ENCODE measurements at places on chromosomes 1 and 21. TPM values are rescaled to one million over a fixed set of nuclear protein-coding genes. Genes with fewer than 3 reads are reported as not detected.

Gene VWA5B1
- total RNA-seq, result 1.4 TPM

DNA sequence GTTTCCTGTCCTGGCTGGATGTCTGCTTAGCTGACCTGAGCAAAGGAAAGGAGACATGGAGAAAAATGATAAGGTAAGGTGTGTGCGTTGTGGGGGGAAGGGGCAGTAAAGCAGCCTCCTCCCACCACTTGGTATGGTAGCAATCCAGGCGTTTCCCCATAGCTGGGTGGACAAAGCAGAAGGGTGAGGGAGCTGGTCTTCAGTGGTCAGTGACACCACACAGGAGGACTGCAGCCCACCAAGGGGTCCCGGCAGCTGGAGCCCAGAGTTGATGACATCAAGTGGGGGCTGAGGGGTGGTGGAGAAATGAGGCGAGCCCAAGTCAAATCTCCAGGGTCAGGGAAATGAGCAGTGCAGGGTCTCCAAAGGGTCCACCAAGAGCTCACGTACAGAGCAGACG, 69.3 kb upstream of the LRRN2 start:
- no peak for DNase-seq

DNA sequence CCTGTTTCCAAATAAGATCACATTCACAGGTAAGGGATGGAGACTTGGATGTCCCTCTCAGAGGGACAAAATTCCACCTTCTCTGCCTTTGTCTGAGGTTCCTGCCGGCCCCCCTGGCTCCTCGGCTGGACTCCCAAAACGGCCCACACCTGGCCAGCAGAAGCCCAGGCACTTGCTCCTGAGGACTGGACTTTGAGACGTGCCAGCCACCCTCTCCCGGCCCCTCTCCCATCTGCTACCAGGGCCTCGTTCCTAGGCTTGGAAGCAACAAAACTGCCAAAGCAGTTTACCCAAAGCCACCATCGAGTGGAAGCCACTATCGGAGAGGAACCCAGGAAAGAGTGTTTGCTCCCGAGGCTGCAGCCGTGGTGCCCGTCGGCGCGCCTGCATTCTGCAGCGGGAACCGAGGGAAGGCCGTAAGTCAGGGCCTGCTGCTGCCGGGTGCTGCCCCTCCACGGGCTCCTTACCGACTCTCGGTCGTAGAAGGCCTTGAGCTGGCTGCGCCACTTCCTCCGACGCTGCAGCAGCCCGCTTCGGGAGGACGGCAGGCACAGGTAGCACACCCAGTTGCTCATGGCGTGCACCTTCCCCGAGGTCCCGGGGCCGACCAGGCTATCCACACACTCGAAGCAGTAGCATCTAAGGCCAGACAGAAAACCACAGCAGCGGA, 3.5 kb downstream of the DNMT3L start:
- DNase-seq, result no peak

DNA sequence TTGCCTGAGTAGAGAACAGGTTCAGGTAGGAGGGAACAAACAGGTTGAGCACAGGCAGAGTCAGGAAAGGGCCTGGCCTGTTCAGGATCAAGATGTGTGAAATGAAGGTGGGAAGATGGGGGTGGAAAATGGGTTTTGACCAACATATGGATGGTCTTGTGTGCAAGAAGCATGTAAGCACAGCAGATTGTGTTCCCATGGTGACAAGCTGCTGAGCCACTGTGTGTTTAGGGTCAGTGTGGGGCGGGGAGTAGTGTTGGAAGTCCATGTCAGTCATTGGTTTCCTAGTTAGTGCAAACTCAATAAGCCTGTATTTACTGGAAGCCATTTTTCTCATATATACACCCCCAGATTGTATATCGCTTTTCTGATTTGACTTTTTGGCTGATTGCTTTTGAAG, 111.9 kb downstream of the CAMTA1 start:
- DNase-seq, result no peak

DNA sequence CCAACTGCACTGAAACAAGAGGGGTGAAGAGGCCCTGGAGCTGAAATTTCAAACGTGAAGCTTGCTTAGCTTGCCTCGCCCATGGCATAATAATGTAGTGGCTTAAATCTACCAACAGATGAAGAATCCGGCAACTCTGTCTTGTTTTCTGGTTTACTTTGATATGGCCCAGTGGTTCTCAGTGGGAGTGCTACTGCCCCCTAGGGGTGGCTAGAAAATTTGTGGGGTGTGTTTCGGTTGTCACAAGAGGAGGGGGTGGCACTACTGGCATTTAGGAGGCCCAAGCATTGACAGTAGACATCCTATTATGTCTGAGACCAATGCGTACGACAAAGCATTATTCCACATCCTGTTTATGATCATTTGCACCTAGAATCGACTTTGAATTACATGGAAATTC, 51.9 kb upstream of the C8B start:
- no peak for DNase-seq

GRCh38 chr21:29630441-29630840, 309.4 kb downstream of the GRIK1 start:
- DNase-seq, result no peak

DNA sequence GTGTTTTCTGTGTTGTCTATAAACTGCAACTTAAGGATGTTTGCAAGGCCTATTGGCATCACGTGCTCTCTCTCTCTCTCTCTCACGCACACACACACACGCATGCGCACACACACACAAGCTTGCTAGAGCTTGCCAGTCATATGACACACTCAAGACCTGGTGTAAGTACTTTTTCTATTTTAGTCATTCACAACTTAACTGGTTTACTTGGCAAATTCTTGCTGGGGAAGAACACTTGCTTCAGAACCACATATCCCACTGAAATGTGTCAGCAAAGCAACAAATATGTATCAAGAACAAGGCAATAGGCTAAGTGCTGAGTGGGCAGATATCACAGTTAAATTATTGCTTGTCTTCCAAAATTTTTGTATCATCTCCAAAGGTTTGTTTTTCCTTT, 107.8 kb downstream of the DISC1 start:
- no peak for DNase-seq

- peak; percentile 64 for DNase-seq
Observed at GRCh38 chr21:28393279-28393678, 599.4 kb downstream of the LTN1 start.

Data from kidney (tissue), 22 donors.